T-helper 22 cell (primary cell): ENCODE measurements at places on chromosomes 11 and 22.

DNA sequence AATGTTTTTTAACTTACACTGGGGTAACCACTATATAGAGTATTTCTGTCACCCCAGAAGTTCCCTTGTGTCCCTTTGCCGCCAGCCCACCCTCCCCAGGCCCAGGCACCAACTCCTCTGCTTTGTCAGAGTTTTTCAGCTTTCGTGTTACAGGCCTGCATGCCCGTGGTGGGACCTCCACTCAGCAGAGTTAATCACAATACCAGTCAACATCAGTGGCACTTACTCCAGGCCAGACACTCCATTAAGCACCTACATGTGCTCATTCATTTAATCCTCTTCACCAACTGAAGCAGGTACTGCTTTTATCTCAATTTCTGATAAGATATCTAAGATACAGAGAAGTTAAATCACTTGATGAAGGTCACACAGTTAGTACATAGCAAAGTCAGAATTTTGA is 63.3 kb downstream of the LIF start:
- no peak for DNase-seq

DNA sequence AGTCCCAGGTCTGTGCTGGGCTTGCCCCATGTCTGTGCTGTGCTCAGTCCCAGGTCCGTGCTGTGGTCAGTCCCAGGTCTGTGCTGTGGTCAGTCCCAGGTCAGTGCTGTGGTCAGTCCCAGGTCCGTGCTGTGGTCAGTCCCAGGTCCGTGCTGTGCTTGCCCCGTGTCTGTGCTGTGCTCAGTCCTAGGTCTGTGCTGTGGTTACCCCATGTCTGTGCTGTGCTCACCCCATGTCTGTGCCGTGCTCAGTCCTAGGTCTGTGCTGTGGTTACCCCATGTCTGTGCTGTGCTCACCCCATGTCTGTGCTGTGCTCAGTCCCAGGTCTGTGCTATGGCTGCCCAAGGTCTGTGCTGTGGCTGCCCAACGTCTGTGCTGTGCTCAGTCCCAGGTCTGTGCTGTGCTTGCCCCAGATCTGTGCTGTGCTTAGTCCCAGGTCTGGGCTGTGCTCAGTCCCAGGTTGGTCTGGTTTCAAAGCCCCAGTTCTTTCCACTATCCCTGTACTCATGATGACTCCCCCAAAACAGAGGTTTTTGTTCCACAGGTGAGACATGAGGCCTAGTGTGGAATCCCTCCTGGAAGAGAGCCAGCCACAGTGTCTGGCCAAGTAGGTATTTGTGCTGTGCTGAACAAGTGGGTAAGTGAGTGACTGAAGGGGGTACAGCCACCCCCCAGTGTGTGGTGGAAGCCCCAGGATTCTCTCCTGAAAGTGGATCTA is 34.8 kb downstream of the IRAG1 start:
- DNase-seq, result no peak

DNA sequence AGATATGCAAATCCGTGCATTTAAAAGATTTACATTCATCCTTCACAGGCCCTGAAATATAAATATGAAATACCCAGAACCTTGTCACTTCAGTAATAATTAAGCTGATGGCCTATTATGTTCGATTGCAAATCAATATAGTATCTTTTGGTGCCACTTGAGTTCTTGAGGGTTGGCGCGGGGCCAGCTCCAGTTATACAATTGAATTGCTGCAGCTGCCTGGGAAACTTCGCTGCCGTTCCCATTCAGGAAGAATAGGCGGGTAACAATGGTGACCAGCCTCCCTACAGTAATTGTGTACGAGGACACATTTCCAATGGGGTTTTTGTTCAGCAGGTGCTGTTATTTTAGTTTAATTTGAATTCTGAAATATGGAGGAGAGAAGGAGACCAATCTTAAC is 451.2 kb downstream of the INSC start:
- DNase-seq, result no peak

DNA sequence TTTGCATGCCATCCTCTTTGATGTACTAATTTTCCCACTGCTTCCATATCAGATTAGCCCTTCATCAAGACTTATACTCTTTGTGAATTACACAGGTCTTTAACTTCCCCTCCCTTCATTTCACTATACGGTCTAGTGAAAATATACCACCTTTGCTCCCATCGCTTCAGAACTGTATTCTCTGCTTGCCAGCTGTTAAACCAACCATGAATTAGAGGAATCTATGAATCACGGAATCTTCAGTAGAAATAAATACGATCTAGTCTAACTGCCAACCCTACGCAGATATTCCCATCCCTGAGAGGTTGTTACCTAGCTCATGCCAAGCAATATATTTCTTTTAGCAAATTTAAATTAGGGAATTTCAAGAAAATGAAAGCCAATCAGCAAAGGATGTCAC is 177.8 kb upstream of the MPPED2 start:
- no peak for DNase-seq

- no peak for DNase-seq
Observed at GRCh38 chr11:2148595-2148994, 9.4 kb upstream of the IGF2 start.

- DNase-seq, result no peak
Observed at GRCh38 chr11:48037709-48038468, 57.5 kb downstream of the PTPRJ start.

DNA sequence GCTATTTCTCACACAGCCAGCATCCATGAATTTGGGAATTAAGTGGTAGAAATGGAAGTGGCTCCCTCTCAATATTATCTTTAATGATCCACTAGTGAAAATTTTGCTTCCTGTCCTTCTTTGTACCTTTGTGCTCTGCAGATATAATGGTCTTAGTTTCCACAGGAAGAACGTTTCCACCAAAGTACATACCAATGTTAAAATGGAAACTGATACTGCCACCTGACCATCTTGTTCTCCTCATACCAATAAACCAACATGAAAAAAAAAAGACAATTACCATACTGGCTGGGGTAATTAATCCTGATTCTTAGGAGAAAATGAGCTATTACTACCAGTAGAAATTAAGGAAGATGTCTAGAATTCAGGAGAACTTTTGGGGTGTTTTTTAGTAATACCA is 32.3 kb downstream of the C11orf65 start:
- DNase-seq, result no peak

DNA sequence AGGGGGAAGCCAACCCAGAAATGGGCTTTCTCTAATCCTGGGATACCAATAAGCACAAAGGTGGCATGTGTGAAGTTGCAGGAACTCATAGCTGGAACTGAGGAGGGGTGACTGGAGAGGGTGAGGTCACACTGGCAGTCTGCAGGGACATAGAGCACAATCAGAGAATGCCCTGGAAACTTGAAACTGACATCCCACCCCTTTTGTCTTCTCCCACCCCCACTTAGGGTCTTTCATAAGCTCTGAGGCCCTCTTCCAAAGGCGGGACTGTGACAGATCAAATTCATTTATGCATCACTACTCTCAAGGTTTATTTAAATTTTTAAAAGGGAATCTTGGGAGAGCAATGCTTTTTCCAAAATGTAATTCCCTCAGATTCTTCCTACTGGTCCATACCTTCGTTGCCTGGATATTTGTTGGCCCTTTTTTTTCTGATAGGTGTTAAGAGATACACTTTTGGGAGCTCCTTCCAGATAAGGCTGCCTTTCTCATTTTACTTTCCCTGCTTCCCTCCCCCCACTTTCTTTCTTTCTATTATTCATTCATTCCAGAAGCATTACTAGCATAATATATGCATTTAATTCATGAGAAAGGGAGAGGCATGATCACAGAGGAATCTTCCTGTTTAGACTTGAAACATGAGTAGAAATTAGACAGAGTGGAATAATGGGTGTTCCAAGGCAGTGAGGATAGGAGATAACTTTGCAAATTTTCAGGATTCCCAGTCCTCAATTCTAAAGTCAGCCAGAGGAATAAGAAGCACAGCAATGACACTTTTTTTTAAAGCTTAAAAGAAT is 14.8 kb downstream of the OR51E2 start:
- DNase-seq, result no peak

GRCh38 chr11:107590460-107591377 is at the start of gene ELMOD1:
ELMOD1 (plus strand) TSS chr11:107591147; CDS start chr11:107618190, 27,043 bp downstream.
- no peak for DNase-seq

- no peak for DNase-seq
Observed at GRCh38 chr22:32558681-32559355, 84.2 kb downstream of the FBXO7 start.

DNA sequence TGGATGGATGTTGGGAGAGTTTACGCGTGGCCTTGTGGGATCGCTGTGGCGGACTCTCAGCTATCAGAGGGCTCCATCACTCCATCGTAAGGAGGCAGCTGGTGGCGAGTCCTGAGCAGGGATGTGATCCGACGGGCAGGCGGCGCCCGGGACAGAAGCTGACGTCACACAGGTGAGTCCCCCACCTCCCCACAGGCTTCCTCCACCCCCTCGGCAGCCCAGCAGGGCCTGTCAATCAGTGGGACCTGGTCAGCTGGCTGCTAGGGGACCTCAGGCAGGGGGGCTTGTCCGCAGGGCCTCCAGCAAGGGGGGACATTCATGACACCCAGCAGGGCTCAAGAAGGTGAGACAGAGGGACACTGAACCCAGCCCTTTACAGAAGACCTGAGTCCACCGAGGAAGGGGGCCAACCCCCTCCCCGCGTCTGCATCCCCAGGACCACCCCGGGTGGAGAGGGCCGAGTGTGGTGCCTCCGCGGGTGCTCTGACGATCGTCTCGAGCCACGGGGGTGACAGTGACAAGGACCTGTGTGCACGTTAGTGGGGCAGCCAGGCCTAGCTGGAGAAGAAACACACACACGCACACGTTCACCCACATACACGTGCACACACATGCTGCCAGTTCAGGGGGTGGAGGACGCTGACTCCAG is 7.1 kb downstream of the HRAS start:
- DNase-seq, result no peak

DNA sequence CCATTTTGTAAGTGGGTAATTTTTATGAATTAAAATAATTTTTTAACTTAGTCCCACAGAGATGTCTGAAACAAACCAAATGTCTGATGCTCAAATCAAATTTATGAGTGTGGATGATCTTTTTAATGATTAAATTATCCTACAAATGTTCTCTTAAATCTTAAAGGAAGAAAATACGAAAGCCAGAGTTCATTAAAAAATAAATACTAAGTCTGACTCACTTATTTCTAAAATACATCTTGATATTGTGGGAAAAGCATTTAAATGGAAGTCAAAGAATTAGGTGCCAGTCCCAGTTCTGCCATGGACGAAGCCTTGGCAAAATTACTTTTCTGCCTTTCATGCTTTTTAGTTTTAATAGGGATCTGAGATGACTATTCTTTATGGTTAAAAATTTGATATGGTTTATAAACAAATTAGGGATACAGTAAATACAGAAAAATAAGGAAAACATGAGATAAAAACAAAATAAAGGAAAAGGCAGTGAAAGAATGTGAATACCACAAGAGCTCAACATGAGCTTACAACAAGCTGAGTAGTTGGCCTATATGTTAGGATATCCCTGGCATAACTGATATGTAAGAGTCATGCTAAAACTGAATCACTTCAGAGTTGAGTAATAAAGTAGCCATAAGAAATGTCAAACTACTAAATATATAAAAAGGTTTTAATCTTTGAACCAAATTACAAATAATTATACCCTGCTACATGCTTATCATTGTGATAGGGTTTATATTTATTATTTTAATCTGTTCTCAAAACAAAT is 9.2 kb downstream of the CCDC34 start:
- no peak for DNase-seq

DNA sequence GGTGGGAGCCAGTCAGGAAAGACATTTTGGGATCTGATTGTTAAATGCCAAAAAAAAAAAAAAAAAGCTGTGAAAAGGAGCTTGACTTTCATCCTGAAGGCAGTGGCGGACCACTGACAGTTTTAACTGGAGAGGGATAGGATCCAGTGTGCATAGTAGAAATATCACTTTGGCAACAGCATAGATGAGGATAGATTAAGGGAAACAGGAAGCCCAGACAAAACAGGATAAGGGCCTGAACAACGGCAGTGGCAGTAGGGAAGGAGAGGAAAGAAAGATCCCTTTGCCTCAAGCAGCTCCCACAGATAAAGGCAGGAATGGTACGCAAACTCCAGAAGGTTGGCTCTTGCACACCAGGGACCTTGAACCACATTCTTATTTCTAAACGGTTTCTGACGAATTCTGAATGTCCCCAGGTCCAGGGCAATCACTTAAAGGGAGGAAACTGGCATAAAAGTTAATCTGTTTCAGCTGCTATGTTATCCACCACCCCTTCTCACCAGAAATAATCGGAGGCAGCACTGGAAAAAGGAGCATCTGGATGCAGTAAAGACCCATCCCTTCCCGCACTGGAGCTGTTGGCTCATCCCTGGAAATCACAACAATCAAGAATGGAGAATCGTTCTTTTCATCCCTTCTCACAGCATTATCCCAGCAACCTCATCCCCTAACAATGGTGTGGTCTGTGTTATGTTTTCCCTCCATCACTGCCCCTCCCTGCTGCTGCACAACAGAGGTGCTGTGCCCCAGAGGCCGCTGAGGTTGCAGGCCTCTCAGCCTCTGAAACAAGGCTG is 99.1 kb downstream of the GAB2 start:
- DNase-seq, result no peak

DNA sequence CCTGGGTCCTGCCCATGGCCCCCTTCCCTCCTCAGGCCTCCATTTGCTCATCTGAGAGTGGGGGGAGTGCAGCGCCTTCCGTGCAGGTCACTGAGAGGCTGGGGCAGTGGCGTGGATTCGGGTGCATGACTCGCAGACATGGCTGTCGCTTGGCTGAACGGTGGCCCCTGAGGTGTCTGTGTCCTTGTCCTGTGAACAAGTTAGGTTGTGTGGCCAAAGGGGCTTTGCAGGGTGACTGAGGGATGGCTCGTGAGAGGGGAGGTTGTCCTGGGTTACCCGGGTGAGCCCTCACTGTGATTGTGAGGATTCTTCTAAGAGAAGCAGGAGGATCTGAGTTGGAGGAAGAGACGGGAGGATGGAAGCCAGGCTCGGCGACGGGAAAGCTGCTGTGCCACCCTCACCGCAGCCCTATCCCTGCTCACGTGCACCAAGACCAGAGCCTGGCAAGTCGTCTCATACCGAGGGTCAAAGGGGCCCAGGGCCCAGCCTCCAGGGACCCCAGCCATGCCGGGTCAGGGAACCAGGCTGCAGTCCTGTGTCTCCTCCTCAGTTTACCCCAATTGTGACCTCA is 79.1 kb downstream of the KCNQ1 start:
- DNase-seq, result no peak

GRCh38 chr11:68546555-68546954 is 86.0 kb downstream of the PPP6R3 start:
- no peak for DNase-seq

- no peak for DNase-seq
Observed at GRCh38 chr11:128697645-128698174, 3.8 kb downstream of the FLI1 start.

GRCh38 chr22:48579043-48579927 is 1248.4 kb downstream of the BRD1 start:
- no peak for DNase-seq

- DNase-seq, result no peak
Observed at GRCh38 chr11:32870676-32871075, 21.9 kb upstream of the QSER1 start.

DNA sequence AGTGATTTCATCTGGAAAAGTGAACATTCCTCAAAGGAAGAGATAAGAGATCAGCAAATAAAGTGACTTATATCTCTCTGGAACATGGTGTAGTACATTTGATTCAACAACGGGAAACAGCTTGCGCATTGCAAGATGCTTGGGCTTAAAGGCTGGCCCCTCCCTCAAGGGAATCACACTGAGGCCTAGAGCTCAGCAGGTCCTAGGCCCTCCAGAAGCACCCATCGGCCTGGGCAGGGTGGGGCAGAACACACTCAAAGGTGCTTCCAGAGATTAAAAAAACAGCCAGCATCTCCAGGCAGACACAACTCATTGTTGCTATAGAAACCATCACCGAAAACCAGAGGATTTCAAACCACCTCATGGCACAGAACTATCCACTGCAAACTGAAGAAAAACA is 69.0 kb upstream of the ARFGAP3 start:
- no peak for DNase-seq

GRCh38 chr11:19573666-19574065 is 139.0 kb upstream of the NAV2 start:
- no peak for DNase-seq
